ENCODE measurements at places on chromosomes 4 and X.

DNA sequence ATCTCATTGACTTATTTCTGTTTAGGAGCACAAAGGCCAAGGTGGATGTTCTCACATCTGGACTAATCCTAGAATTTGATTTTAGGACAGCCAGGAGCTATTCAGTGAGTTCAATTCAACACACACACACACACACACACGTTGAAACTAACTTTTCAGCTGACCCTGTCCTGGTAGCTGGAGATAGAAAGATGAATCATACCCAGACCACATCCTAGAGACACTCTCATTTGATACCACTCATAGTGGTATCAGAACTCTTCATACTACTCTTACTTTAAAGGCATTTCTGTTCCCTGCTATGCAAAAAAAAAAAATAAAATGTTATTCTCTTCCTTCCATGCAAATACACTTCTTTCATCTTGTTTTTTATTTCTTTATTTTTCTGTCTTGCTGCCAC lies 36.7 kb downstream of the KLF8 start:
- peak; percentile 11 for DNase-seq

- DNase-seq: no peak
These were observed 159.7 kb downstream of the ANK2 start for GRCh38 chr4:113209153-113209552.

DNA sequence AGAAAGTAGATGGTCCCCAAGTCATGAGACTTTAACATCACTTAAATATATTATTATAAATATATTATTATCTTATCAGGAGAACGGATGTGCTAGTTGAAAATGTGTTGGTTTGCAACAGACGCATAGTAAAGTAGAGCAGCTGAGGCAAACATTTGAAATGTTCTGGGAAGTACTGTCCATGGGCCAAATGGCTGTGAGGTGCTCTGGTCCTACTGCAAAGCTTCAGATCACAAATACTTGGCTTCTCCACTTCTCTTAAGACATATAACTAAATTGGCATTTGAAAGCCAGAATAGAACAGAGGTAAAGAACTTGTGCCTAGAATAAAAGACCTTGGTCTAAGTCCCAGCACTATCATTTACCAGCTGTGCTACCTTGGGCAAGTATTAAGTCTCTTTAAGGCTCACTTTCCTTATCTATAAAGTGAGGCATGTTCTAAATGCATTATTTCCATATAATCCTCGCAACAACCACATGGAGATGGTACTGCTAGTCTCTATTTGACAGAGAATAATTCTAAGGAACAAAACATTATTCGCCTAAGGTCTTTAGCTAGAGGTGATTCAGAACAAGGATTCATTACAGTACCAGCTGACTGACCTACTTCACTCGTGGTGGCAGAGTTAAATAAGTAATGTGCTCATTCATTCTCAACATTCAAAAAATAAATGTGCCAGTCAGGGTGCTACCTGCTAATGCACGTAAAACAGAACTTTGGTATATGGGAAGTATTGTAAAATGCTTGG lies 297.1 kb downstream of the PPP3CA start:
- no peak for DNase-seq

DNA sequence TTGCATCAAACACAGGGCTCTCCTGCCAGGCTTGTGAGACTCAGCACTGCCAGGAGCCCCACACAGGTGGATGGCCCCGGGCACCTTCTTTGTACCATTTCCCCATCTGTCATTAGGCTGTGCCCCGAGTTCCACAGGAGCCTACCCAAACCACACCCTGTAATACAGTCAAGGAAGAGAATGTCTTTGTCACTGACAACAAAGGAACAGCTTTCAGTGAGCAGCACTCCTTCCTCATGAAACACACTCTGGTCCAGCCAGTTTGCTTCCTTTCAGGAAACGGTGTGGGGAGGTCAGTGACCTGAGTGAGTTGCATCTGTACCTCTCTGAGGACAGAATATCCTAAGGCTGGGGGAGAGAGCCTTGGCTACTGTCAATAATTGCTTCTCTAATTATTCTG lies 53.7 kb downstream of the LNX1 start:
- no peak for DNase-seq

DNA sequence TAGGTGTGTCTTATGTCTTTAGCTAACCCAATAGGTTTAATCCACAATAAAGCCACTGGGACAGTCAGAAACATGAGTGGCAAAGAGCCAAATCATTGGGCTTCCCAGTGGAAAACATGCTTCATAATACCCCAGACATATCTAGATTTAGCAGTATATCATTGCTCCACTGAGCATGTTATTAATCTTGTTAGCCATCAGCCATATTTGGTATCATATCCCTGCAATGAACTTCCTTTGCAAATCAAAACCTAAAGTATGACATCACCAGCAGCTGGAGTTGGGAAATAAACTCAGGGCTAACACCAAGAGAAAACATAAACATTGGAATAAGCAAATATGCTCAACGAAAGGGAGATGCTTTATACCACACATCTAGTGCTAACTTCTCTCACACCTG lies 280.8 kb upstream of the NOCT start:
- DNase-seq: no peak

- DNase-seq: no peak
These were observed 61.2 kb upstream of the DAPP1 start for GRCh38 chr4:99755223-99755944.
